ENCODE measurements at places on chromosomes 3 and 15.
A peak's percentile ranks its signal among the peaks of the same experiment; 100 is the strongest.

DNA sequence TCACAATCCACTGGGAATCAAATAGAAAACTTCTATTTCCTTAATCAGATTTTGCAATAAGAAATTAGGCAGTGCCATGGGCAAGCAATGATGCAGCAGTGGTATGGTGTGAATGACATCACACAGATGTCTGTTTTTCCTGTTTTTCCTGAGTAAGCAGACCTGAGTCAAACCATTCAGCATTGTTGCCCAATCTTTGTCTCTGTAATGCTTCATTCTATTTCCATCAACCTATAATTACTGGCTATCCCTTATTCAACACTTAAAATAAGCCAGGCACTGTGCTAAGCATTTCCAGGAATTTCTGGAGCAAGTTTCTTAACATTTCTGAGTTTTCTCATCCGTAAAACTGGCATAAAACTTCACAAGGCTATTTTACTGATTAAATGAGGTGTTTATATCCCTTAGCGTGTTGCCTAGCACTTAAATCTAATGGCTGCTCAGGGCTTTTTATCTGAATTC, 11.3 kb upstream of the OXSR1 start:
- DNase-seq = no peak

GRCh38 chr15:83108266-83109219, 1.1 kb downstream of the TM6SF1 start:
- no peak for DNase-seq

GRCh38 chr3:151011427-151011826, 38.9 kb upstream of the CLRN1 start:
- DNase-seq = no peak

- no peak for DNase-seq
These were observed 89.7 kb downstream of the SEC22A start for GRCh38 chr3:123291404-123291803.

GRCh38 chr3:41163421-41163820, 35.9 kb upstream of the CTNNB1 start:
- DNase-seq = no peak

DNA sequence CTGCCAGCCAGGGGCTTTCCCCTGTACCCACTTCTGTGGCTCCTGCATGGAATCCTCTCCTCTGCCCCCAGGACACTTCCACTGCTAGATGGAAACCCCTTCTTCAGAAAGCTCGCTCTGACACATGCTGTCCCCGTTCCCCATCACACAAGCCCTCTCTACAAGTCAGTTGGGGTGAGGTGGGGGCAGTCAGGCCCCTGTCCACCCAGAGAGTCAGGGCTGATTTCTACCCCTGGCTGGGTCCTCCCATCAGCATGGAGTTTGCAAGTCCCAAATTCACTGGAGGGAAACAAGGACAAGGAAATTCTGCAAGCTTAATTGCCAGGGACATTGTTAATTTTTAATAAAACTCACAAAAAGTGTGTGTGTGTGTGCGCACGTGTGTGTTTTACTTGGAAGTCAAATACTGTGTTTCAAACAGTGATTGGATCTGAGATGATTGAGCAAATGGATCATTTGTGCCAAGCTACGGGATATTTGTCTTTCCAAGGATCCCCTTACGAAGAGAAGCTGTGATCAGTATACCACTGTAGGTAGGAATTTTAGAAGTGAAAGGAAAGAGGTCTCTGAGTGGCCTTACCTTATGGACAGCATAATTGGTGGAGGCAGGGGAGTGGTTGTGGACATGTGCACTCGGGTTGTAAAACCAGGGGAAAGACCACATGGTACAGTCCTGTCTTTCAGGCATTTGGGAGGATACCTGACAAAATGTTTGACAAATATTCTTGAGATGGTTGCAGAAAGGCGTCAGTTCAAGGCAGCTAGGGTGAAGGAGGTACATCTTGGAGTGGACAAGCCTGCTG, 1.5 kb upstream of the AMOTL2 start:
- DNase-seq = no peak

DNA sequence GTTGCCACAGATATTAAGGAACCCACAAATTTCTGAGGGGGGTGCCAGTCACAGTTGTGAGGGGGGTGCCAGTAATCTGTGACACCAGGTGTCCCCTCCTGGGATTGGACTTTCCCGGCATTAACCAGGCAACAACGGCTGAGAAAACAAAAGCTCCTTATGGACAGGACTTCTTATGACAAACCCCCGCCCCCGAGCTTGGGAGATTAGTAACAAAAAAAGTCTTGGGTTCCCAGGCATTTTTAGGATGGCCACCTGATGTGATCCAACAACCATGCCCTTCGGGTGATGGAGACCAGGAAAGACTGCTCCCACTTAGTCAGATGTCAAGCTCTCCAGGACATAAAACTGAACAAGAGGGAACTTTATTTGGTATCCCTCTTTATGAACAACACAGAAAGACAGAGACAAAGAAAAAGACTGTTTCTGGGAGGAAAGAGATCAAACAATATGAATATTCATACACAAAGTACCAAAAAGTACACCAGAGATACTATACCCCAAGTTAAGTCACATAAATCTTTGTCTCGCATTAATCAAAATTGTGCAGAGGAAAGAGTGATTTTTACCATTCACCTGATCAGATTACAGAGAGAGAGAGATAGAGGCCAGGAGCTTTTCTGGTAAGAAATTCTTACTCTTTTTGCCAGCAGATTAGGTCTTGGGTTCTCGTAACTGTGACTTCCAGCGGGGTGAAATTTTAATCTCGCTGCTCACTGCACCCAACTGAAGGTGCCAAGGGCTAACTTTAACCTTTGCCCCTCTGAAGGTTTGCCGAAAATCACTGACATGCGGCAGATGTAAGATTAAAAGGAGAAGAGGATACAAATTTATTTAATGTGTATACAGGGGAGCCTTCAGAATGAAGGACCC, 61.6 kb downstream of the OSTN start:
- no peak for DNase-seq

- DNase-seq = no peak
These were observed 75.3 kb upstream of the LEKR1 start for GRCh38 chr3:156750874-156751245.

DNA sequence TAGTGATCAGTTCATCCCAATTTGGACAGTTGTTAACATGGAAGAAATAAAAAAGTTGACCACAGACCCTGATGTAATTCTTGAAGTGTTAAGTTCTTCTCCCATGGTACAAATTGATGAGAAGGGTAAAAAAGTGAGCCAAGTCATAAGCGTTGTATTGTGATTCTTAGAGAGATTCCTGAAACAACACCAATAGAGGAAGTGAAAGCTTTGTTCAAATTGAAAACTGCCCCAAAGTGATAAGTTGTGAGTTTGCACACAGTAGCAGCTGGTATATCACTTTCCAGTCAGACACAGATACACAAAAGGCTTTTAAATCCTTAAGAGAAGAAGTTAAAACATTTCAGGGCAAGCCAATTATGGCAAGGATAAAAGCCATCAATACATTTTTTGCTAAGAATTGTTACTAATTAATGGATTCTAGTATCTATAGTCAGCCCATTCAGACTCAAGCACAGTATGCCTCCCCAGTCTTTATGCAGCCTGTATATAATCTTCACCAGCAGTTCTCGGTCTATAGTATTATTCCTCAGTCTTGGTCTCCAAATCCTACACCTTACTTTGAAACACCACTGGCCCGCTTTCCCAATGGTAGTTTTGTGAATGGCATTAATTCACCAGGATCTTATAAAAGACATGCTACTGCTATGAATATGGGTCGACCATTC, 38.2 kb downstream of the CDIN1 start:
- DNase-seq = no peak

GRCh38 chr3:106825962-106826605, 551.2 kb upstream of the CCDC54 start:
- no peak for DNase-seq

DNA sequence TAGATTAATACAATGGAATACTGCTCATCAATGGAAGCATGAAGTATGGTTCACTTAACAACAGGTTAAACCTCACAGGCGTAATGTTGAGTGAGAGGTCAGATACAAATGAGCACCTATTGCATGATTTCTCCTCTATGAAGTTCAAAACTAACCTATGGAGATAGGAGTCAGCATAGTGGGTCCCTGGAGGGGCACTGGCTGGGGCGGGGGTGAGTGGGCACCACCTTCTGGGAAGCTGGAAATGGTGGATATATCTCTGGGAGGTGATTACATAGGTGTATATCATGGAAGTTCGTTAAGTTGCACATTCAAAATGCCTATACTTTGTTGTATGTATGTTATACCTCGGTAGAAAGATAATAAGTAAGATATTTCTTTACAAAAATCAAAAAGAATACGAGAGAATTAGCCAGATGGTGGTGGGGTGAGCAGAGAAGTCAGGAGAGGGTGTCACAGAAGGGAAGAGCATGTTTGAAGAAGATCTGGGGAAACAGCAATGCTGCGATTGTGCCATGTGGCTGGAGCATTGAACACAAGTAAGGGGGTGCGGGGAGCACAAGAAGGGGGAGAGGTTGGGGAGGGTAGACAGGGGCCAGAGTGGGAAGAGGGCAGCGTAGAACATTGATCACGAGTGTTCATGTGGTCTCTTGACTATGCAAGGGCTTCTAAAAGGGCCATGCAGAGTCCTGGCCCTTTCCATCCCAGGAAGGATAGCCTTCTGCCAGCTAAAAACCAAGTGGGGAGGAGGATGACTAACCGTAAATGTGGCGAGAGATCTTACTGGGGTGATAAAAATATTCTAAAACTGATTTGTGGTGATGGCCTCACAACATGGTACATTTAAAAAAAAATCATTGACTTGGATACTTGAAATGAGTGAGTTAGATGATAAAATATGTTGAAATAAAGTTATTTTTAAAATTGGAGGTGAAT, 30.2 kb downstream of the ITGA11 start:
- no peak for DNase-seq

DNA sequence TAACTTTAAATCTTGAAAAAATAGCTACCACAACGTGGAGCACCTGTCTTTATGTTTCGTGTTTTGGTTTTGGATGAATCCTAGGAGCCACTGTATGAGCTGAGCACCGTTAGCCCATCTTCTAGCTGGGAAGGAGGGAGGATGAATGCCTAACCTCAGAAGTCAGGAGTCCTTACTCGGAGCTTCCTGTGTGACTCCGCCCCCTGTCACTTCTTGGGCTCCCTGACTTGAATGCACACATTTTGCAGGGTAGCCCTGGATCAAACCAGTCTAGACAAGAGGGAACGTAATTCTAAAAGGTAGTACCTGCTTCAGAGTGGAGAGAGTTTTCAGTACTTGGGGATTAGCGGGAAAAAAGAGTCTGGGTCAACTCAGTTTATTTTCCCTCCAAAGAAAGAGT, 5.3 kb downstream of the GABRA5 start:
- no peak for DNase-seq

DNA sequence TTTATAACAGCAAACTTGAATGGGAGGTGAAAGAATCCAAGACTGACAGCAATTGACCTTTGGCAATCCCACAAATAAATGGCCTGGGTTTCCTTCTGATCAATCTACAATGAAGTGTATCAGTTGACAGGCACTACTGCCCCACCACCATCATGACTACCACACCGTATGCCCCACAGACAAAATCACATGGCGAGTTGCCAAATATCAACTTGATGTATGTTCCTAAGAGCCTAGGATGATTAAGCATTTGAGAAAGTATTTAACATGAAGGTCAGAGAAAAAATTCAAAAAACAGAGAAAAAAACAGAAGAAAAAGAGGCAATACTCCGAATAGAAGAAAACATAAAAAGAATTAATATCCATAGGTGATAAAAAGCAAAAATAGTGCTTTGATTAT, 215.9 kb upstream of the STAC start:
- DNase-seq = no peak

DNA sequence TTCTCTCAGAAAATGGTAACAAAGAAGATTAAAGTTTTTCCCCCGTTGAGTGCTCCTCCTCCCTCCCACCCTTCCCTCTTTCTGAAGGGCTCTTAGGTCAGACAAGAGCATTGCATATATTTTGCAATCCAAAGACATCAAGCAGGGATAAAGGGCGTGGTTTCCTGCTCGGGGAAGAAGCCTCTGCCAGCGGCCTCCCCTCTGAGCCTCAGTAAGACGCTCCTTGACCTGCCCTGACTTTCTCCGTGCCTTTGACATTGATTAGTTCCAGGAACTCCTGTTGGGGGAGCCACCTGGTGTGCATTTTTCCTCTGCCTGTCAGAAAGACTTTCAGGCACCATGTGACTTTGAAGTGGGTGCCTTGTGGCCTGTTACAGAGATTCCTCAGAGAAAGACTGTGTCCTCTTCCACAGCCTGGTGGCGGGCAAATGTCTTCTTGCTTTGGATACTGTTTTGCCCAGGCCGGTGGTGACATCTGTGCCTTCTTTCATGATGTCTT, 87.2 kb upstream of the TBL1XR1 start:
- peak; percentile 4 for DNase-seq

DNA sequence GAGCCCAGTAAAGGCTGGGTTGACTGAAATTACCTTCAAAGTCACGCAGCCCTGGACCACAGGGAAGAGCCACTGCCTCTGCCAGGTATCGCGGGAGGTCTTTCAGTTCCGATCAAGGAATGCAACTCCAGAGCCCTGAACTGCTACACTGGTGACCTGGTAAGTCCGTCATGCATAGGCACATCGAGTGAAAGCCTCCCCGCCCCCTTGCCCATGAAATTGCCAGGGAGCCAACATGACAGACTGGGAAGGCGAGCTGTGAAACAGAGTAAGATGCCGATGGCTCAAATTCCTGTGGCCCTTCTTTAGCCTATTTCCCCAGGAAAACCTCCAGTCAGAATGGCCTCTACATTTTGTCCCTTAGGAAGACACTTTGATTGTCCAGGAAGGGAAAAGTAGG, 2.3 kb upstream of the GP5 start:
- DNase-seq = no peak

DNA sequence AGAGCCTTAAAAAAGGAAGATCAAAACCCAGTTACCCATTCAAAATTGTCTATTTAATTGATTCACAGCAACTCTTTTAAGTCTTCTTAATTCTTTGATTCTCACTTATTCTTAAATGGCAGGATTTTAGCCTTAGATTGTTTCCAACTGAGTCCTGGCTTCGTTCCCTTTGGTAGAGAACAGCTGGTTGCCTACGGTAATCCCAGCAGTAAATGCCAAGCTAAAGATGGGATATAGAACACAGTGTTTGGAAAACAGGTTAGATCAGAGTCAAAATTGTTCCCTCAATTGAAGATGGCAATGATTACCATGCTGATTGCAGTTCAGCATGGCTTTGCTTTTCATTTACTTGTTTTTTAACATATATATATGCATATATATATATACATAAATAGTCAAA, 300.9 kb downstream of the PYDC2 start:
- DNase-seq = no peak

GRCh38 chr3:72152551-72153476, 367.9 kb upstream of the PROK2 start:
- no peak for DNase-seq
